IMR-90 (cell line): ENCODE measurements at places on chromosomes 2 and 18. TPM values are rescaled to one million over a fixed set of nuclear protein-coding genes. Genes with fewer than 3 reads are reported as not detected.

HTRA2 gene
- 28.1 and 34.2 TPM in 2 replicates for total RNA-seq

GPR39 gene
- total RNA-seq = 7.2 and 9.0 TPM in 2 replicates

SLC5A7 gene
- total RNA-seq = not detected in 2 replicates

C1QL2 gene
- total RNA-seq = not detected in 2 replicates

GMPPA gene
- total RNA-seq = 93.0 and 103 TPM in 2 replicates

- no peak for DNase-seq
These were observed 1374.1 kb upstream of the NXPH2 start for GRCh38 chr2:140154271-140154670.

- no peak for DNase-seq
These were observed 136.6 kb upstream of the ACAA2 start for GRCh38 chr18:49949951-49950395.

DNA sequence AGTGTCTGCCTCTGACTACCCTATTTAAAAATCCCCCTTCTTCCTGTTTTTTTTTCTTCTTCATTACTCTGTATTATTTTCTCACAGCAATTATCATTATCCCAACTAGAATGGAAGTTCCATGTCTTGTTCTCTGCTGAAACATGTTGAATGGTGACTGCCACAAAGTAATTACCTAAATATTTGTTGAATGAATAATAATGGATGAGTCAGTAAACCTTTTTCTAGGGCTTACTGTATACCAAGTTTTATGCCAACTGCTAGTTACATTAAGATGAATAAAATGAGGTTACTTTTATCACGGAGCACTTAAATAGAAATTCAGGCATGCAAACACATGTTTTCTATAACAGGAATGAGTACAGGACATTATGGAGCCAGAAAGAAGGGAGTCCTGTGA is 490.6 kb downstream of the THSD7B start:
- DNase-seq = no peak

DNA sequence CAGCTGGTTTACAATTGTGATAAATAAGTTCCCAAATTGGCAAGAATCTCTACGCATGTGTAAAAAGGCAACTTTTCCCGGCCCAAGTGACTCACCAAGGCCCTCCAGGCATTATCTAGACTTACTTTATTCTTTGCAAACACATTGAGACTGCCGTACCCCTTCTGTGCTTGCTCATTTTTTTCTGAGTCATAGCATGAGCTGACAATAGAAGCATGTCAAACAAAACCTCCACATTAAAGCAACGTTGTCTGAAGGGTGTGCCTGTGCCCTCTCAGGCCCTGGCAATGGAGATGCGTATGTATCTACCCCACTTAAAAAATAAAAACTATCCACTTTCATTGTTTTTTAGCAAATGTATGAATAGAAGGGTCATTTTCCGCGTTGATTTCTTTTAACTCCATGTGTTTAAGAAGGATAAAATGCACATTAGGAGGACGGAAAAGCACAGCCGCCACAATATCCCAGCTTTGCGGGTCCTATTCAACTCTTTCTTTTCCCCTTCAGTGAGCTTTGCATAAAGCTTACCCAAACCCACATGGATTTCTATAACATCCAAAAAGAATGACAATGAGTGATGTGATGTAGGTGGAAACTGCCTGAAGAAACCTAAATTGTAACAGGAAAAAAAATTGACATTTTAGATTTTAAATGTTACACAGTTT is 298.2 kb downstream of the CDCA7 start:
- peak; percentile 96 for DNase-seq

DNA sequence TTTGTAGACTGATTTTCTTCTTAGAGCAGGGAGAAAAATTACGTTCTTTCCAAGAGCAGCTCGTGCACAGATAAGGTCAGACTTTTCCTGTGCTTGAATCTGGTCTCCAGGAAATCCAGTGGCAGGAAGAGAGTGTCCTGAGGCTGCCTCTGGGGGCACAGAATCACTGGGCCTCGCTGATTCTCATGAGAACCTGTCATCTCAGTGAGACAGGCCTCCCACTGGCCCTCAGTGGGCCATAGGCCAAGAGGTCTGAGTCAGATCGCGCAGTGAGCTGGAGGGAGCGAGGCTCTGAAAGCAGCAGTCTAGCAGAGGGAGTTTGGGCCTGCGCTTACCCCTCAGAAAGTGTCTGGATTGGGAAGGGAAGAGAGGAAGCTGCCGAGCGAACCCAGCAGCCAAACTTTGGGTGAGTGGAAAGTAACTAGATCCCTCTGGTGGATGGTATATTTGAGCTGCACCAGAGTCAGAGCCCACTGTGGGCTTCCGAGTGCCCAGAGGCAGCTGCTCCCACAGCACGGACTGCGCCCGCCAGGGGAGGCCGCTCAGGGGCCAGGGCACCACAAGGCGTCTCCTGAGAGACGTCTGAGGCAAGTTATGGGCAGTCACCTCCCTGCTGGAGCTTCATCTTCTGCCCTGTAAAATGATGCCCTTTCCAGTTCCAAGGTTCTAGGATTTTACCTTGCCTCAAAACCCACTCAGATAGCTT is 8.2 kb downstream of the GDF7 start:
- peak; percentile 87 for DNase-seq

DNA sequence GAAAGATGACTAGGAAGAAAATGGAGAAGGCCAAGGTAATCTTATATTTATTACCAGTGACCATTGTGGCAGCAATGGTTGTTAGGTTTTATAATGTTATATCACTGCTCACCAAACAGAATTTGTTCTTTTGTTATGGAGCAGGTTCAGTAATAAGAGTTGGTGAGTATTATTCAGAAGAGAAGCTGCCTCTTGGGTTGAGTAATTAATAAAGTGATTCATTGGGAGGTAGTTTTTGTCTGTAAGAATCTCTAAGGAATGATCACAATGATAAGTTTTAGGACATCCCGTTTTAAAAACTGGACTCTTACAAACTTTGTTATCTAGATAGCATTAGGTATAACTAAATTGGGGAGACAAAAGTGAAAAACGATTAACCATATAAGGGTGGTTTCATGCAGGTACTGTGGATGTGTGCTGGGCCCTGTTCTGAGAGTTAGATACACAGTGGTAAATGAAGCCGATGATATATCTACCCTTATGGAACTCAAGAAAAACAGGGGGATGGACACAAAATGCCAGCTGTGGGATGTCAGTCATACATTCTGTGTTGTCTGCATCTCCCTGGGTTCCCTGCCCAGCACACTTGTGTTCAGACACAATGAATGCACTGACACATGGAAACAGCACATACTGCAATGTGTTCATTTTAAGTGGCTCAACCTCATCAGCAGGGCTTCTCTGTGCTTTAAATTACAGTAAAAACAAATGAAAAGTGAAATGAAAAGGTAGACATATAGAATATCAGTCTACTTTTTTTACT is 7.5 kb downstream of the MAP4K4 start:
- DNase-seq = peak; percentile 26

- DNase-seq = peak; percentile 11
These were observed 96.3 kb downstream of the B3GNT2 start for GRCh38 chr2:62292190-62292589.

GRCh38 chr18:27605107-27605834 is 420.2 kb upstream of the CHST9 start:
- peak; percentile 65 for DNase-seq
